ENCODE measurements at places on chromosomes 1 and 21.

DNA sequence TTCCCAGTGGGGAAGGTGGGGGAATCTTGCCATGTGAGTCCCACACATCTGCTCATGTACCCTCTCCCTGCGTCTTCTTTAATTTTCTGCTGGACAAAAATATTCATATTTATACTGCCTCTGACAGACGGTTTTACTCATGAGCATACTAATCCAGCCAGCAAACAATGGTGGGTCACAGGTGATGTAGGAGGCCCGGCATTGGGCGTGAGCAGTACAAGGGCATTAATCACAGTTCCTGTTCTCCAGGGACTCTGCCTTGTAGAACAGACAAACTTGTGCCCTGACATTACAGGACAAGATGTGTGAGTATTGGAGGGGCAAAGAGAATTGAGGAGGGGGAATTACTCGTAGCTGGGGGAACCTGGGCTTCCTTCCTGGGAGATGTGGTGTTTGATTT lies 25.0 kb downstream of the MTARC1 start:
- no peak for DNase-seq

- DNase-seq = no peak
Observed at GRCh38 chr1:111878091-111878490, 111.4 kb downstream of the KCND3 start.

DNA sequence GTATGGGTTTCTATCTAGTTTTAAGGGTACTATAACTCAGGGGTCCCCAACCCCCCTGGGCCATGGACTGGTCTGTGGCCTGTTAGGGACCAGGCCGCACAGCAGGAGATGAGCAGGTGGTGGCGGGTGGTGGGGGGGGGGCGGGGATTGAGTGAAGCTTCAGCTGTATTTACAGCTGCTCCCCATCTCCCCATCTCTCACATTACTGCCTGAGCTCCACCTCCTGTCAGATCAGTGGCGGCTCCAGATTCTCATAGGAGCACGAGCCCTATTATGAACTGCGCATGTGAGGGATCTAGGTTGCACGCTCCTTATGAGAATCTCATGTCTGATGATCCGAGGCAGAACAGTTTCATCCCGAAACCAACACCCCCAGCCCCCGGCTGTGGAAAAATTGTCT lies 95.1 kb upstream of the SLC45A1 start:
- no peak for DNase-seq

DNA sequence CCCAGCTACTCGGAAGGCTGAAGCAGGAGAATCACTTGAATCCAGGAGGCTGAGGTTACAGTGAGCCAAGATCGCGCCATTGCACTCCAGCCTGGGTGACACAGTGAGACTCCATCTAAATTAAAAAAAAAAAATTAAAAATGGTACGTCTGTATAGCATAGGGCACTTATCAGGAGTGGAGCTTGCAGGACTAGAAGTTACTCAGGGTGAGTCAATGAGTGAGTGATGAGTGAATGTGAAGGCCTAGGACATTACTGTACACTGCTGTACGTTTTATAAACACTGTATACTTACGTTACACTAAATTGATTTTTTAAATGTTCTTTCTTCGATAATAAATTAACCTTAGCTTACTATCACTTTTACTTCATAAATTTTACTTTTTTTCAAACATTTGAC lies 183.6 kb downstream of the NR5A2 start:
- no peak for DNase-seq

- no peak for DNase-seq
Observed at GRCh38 chr1:145947551-145947950, 10.3 kb downstream of the LIX1L start.

DNA sequence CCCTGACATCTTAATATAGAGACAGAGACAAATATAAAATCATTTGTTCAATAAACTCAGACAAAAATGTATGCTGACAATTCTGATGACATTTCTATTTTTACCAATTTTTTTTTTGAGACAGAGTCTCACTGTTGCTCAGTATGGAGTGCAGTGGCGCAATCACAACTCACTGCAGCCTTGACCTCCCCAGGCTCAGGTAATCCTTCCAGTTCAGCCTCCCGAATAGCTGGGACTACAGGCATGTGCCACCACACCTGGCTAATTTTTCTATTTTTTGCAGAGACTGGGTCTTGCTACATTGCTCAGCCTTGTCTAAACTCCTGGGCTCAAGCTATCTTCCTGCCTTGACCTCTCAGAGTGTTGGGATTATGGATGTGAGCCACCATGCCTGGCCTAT lies 13.6 kb upstream of the SIKE1 start:
- no peak for DNase-seq

- no peak for DNase-seq
Observed at GRCh38 chr1:239723776-239724367, 337.5 kb downstream of the CHRM3 start.

- DNase-seq = no peak
Observed at GRCh38 chr1:156747742-156748669, 3.5 kb downstream of the HDGF start.

DNA sequence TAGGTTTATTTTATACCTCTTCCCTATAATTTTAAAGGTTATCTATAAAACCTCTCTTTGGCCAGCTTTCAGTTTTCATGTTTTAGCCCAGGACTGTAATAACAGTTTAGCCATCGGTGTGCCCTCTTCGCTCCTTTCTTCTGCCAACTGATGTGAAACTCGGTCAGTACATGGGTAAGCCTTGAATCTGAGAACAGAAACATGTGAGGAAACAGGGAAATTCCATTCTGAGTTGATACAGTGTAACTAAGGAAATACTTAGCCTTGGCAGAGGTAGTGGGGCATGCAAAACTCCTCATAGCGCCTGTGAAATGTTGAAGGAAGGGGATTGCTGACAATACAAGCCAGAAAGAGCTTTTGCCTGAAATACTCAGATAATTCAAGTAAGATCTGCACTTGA lies 465.2 kb downstream of the NCAM2 start:
- DNase-seq = no peak

DNA sequence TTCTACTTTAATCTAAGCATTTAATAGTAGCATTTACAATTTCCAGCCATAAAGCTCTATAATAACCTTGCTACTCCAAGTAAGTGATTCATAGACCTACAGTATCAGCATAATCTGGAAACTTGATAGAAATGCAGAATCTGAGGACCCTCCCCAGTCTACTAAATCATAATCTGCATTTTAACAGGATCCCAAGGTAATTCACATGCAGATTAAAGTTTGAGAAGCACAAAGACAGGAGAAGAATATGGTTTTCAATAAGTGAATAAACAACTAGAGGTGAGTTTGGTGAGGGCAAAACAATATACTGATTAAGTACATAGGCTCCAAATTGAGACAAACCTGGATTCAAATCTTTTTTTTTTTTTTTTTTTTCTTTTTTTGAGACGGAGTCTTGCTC lies 57.4 kb downstream of the PRPF38A start:
- no peak for DNase-seq

DNA sequence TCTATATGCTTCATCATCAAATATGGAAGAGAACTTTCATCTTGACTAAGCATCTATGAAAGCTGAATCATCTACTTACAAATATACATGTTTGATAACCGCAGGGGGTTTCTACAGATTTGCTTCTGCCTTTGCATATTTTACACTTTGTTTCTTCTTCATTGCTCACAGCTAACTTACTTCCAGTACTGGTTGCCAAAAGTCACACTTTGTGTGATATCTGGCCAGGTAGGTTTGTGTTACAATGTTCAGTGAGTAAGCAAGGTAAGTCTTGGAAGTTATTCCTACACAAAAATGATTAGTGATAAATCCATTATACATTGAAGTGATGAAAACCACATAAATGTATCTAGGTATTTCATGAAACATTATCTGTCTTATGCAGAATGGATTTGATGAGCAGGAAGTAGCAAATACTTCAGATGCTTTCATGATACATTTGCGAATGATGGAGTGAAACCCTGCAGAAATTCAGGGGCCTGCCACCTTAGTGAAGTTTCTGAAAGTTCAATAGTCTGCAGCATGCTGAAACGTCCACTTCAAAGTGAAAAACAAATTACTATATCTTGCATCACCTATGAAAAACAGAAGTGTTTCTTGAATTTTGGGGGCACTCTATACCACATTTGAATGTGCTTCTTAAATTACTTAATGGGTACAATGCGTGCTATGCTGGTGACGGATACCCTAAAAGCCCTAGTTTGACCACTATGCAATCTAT lies 187.3 kb downstream of the ATP6V1G3 start:
- DNase-seq = no peak

DNA sequence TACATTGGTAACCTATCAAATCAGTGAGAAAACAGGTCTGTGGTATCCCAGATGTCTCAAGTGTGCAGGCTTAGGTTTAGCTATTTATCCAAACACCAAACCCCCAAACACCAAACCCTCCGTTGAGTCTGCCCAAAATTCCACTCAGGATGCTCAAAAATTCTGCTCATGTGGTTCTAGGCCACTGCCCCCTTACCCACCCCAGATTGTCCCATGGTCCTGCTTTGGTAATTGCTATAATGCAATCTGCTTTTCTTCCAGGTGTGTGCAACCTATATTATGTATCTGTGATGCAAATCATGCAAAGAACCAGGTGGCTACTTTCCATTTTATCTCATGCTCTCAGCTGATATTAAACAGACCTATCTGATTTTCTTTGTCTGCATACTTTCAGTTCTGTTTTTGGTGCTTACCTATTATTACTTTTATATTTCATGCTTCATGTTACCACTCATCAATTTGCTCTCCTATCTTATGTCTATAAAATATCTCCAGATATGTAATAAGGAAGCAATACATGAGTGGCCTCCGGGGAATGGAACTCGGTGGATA lies 123.7 kb downstream of the TOMM20 start:
- no peak for DNase-seq

DNA sequence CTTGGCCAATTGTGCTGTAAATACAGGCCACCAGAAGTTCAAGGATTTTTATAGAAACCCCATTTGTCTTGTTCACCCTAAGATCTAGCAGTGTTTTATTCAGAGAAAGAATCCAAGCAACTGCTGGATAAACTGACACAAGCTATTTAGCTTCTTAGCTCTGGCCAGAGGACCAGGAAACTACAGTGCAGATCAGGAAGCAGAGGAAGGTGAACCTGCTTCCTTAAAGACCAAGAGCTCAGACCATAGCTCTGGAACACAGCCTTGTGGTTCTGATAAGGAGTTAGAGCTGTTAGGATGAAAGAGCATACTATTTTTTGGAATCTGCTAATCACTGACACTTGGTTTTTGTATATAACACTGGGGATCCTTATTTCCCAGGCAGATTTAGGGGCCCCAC lies 5.2 kb upstream of the CCDC17 start:
- no peak for DNase-seq

- no peak for DNase-seq
Observed at GRCh38 chr1:32962248-32962896, 2.2 kb downstream of the RNF19B start.

DNA sequence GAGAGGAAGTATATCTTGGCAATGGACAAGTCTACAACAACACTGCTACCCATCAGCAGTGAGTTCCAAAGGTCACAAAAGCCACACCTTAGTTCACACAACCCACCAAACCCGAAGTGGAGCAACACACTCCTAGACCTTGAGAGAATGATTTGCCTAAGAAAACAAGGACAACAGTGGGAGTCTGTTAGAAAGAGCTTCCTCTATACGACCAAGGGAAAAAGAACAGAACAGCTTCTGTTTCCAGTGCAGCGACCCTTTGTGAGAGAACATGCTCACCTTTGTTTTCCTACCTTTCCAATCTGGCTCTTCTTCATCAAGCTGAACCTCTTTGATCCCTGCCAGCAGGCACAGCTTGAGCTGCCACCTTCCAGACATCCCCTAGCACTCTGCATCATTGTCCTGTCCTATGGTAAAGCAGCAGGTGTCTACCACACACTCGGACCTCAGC lies 56.7 kb upstream of the PALMD start:
- no peak for DNase-seq

GRCh38 chr1:234437423-234438171 lies 41.4 kb downstream of the TARBP1 start:
- DNase-seq = no peak

GRCh38 chr1:219398815-219399396 lies 214.0 kb downstream of the ZC3H11B start:
- DNase-seq = no peak

DNA sequence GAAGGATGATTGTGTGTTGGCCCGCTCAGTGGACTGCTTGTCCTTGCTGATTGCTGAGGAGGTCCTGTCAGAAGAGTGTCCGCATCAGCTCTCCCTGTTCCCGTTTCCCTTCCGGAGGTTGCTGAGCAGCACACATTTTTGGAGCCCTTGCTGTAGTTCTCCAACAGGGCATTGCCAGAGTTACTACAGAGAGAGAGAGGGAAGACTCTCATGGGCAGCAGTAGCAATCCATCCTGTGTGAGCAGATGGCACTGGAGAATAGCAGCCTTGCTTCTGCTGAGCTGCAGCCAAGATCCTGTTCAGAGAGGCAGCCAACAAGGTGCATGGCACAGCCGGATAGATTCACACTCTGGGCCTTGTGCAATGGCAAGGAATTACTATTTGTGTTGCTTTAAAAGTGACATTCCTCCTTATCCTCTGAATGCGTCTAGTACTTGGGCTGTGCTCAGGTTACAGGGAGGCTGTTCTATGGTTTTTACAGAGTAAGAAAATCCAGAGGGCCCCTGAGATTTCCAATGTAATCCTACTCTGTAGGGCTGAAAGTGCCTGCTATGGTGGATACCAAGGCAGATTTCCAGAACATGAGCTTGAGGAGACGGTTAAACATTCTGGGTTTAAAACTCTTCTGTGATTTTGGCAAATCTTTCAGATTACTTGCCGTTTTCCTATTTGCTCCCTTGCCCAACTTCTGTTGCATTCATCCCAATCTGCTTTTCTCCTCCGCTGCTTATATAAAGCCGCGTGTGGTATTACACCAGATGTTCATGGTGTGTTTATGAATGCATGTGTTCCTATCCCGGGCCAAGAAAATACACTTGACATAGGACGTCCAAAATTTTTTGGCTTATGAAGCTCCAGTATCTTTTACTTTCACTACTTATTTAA lies 27.4 kb downstream of the AK4 start:
- DNase-seq = peak; percentile 61

DNA sequence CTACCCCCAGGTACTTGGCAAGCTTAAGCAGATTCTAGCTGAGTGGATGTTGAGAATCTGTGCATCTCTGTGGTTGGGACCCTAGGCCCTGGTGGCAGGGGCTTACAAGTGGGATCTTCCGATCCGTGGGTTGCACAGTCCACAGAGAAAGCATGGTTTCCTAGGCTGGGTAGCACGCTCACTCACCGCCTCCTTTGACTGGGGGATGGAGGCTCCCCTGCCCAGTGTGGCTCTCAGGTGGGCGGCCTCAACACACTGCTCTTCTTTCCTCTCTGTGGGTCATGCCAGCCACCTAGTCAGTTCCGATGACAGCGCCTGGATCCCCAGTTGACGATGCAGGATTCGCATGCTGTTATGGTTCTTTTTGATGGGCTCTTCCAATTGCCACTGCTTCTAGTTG lies 639.5 kb upstream of the ADAMTS5 start:
- DNase-seq = no peak

- no peak for DNase-seq
Observed at GRCh38 chr1:166062421-166063070, 104.3 kb downstream of the FAM78B start.

- no peak for DNase-seq
Observed at GRCh38 chr1:232486454-232487207, 143.3 kb downstream of the SIPA1L2 start.

DNA sequence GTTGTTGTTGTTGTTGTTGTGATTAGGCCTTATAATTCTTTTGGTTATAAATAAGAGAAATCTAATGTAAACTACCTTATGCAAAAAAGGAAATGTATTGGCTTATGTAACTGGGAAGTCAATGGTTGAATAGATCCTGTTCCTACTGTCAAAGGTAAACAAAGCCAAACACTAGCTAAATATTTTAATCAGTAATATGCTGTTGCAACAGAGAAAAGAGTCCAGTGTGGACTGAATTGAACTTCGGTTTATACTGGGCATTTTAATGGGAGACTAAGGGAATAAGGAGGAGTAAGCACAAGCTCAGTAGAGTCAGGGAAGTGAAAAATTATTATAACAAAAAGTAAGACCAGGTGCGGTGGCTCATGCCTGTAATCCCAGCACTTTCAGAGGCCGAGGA lies 15.4 kb downstream of the MSH4 start:
- no peak for DNase-seq
